Stimulated activated CD8-positive, alpha-beta memory T cell treated with anti-CD3 and anti-CD28 coated beads, Interleukin-4, amount 100 ng/mL, for 1 hour (primary cell): ENCODE measurements at places on chromosomes 11 and 22.

DNA sequence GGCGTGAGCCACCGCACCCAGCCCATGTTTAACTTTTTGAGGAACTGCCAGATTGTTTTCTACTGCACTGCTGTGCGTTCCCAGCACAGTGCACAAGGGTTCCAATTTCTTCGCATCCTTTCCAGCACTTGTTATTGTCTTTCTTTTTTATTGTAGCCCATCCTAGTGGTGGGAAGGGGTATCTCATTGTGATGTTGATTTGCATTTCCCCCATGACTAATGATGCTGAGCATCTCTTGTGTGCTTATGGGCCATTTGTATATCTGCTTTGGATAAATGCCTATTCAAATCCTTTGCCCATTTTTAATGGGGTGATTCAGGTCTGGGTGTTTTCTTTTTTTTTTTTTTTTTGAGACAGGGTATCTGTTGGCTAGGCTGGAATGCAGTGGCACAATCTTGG lies 36.6 kb upstream of the SYT7 start:
- DNase-seq, result no peak

DNA sequence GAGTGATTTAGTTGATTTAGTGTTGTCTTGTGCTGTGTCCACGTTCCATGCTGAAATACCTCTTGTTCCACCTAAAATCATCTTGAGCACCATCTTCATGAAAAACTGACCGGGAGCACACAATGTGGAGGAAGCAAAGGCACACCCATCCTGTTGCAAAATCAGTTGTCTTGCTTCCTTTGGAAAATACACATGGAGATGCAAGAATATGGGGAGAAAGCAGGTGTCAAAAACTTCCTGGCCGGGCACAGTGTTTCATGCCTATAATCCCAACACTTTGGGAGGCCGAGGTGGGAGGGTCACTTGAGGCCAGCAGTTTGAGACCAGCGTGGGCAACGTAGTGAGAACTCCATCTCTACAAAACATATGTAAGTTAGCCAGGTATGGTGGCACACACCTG lies 151.1 kb downstream of the C11orf91 start:
- no peak for DNase-seq

- peak; percentile 34 for DNase-seq
Observed at GRCh38 chr22:50148991-50149721, 21.4 kb upstream of the PANX2 start.

DNA sequence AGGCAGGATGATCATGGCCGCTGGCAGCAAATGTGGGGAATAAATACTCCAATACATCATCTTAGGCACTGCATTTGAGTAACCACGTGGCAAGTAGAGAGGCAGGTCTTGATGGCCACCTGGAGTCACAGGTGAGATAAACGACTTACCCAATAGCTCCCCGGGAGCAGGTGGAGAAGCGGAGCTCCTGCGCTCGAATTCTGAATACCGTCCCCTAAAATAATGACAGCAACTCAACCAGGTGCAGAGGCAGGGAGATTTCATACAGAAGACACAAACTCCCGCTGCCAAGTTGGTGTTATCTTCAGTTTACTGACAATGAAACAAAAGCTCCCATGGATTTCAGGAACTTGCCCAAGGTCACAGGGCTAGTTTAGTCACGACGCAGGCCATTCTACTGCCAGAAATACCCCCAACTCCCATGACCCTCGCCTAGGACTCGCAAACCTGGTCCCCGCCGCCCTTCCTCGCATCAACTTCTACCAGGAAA lies 437 bp downstream of the SLC43A3 start:
- DNase-seq, result no peak

DNA sequence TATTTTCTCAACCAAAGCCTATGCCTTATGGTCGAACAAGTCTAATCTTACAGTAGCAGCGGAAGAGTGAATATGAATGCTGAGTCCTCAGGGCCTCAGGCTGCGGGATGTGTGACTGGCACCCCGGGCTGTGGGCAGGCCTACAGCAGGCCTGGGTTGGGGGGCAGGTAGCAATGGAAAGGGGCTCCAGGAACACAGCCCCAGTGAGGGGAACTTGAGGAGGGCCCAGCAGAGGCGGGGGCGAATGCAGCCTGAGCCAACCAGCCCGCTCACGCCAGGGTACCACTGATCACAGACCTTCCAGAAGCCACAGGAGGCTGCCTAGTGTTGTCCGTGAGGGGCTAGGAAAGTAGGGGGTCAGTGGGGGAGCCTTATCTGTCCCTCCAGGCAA lies 11.3 kb upstream of the CD5 start:
- DNase-seq, result no peak

GRCh38 chr11:58152781-58153180 lies 27.5 kb upstream of the OR9I1 start:
- no peak for DNase-seq

GRCh38 chr11:92828556-92828955 lies 140.9 kb upstream of the MTNR1B start:
- DNase-seq, result no peak

- no peak for DNase-seq
Observed at GRCh38 chr22:36549033-36549432, 20.1 kb upstream of the EIF3D start.

DNA sequence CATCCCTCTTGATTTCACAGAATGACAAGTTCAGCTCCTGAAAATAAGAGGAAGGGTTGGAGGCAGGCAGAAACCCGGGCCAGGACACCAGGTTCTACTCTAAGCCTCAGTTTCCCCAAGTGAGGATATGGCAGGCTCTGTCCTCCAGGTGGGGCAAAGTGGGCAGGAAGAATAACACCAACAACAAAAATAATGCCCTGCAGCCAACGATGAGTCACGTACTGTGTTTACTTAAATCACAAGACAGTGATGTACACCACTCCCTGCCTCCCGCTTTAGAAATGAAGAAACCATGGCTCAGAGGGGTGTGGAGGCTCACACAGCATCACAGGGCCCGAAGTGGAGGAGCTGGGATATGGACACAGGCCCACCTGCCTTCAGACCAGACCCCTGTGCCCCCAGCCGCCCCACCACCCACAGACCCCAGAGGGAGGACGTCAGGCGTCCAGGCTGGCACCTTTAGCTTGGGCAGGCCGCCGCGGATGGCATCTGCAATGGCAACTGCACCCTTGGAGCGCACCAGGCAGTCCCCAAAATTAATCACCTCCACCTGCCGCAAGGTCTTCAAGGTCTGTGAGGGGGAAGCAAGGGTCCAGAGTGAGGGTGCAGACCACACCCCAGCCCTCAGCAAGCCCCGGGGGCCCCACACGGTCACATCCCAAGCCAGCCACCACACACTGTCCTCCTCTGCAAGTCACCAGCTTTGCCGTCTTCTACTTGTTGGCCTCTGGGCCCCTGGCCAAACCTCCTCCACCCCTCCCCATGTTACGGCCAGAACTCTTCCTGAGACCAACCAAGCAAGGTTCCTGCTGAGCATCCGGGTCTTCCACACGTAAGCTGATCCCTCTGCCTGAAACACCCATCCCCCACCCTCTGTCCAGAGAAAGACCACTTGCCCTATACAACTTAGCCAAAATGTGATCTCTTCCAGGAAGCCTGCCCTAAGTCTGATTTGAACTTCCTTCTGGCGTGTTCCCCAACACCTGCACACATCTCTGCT lies 15.8 kb upstream of the CHADL start:
- no peak for DNase-seq

GRCh38 chr11:62922189-62922589 lies 1.0 kb upstream of the CHRM1 start:
- DNase-seq, result no peak

DNA sequence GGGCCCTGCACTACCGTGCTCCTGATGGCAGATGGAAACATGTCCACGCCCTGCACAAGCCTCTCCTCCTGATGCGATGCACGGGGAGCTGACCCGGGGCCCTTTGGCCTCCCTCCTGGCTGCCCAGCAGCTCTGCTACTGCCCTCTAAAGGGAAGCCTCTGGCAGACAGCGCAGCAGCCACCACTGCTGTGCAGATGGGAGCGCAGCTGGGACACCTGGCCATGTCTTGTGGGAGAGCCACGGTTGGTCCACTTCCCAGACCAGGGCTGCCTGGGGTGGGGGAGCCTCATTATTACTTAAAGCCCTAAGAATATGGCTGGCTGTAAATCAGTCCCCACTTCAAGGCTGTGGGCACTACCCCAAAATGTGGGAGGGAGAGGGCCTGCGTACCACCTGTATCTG lies 38.3 kb downstream of the TBX1 start:
- DNase-seq, result no peak

GRCh38 chr22:44580176-44581095 lies 82.4 kb upstream of the RTL6 start:
- DNase-seq, result no peak

GRCh38 chr11:35311331-35311730 lies 108.0 kb downstream of the SLC1A2 start:
- no peak for DNase-seq

DNA sequence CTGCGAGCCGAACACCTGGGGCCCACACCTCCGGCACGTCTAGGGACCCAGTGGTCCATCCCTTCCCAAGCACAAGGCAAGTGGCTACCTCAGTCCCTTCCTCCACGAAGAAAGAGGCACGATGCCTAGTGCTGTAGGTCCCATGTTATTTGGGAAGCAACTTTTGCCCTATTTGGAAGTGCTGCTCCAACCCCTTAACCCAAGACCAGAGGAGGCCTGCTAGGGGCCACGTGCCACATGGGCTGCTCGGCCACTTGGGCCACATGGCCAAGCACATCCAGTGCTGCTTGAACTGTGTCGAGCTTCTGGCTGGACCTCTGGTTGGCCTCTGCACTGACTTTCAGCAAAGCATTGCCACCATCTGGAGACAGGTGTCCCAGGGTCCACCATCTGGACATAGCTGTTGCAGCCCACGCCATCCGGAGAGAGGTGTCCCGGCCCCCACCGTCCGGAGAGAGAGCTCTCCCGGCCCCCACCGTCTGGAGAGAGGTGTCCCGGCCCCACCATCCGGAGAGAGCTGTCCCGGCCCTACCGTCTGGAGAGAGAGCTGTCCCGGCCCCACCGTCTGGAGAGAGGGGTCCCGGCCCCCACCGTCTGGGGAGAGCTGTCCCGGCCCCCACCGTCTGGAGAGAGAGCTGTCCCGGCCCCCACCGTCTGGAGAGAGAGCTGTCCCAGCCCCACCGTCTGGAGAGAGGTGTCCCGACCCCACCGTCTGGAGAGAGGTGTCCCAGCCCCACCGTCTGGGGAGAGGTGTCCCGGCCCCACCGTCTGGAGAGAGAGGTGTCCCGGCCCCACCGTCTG lies 6.5 kb upstream of the B4GALNT4 start:
- DNase-seq, result no peak

- no peak for DNase-seq
Observed at GRCh38 chr22:25582946-25583345, 18.5 kb downstream of the GRK3 start.

DNA sequence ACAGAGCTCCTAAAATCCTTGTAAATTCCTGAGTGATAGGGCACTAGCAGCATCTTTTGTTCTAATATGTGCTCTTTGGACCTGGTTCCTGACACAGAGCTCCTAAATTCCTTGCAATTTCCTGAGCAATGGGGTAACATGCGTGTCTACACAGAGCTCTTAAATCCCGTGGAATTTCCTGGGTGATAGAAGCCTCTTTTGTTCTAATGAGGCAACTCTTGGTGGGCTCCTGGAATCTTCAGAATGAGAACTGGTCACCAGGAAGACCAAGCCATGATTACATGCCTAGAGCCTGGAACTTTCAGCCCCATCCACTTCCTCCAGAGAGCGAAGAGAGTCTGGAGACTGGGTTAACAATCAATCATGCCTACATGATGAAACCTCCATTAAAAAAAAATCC lies 19.0 kb downstream of the RSF1 start:
- DNase-seq, result no peak

DNA sequence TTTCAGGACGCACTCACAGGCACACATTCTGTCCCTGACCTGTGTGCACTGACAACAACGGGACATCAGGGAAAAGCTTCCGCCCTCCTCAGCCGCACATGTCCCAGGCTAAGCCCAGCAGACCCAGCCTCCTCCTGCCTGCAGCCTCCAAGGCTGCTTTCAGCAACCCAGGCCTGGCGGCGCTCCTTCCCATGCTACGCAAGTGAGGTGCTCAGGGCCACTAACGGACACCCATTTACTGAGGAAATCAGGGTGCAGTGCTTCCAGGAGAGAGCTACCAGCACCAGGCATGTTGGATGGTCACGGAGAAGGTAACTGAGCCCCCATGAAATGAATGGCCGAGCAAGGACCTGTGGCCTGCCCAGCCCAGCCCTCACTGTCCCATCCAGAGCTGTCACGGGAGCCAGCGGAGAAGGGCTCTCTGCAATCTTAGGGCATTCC lies 6.9 kb downstream of the MOB2 start:
- no peak for DNase-seq

GRCh38 chr11:47202576-47202975 lies 12.2 kb upstream of the DDB2 start:
- DNase-seq, result no peak

DNA sequence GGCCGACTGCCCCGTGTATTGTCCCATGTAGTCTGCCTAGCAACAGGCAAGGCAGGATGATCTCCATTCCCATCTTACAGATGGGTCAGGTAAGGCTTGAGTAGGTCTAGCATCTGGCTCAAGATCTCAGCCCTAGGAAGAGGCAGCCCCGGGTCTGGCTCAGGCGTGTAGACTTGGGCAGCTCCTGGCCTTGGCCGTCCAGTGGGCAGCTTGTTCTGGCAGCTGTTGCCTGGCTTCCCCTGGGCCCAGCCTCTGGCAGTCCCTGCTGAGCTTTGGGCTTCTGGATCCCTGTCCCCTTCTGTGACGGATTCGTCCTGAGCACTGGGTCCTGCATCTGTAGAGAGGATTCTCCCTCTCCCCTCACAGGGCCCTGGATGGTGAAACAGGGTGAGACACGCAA lies 72.4 kb downstream of the MPPED1 start:
- DNase-seq, result no peak

- DNase-seq, result no peak
Observed at GRCh38 chr11:58905721-58906547, 33.4 kb upstream of the GLYATL1 start.

DNA sequence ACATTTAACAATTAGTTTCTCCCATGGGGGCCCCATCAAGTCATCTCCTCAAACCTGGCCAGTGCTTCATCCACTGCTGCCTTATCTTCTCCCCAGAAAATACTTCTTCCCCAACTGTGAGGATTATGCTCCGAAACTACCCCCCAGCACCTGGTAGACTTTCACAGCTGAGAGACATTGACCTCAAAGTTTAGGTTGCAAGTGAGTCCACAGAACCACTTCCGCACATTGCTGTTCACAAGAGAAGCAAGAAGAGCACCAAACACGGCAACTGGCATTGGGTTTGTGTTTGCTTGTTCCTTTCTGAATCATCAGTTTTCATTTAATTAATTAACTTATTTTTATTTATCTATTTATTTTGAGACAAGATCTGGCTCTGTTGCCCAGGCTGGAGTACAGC lies 6.1 kb downstream of the MCHR1 start:
- no peak for DNase-seq

- no peak for DNase-seq
Observed at GRCh38 chr11:33521384-33521783, 179.2 kb downstream of the C11orf91 start.

- no peak for DNase-seq
Observed at GRCh38 chr11:24132471-24132870, 364.4 kb upstream of the LUZP2 start.
